ENCODE measurements at places on chromosomes 2 and 18. TPM values are rescaled to one million over a fixed set of nuclear protein-coding genes. Genes with fewer than 3 reads are reported as not detected.

DNA sequence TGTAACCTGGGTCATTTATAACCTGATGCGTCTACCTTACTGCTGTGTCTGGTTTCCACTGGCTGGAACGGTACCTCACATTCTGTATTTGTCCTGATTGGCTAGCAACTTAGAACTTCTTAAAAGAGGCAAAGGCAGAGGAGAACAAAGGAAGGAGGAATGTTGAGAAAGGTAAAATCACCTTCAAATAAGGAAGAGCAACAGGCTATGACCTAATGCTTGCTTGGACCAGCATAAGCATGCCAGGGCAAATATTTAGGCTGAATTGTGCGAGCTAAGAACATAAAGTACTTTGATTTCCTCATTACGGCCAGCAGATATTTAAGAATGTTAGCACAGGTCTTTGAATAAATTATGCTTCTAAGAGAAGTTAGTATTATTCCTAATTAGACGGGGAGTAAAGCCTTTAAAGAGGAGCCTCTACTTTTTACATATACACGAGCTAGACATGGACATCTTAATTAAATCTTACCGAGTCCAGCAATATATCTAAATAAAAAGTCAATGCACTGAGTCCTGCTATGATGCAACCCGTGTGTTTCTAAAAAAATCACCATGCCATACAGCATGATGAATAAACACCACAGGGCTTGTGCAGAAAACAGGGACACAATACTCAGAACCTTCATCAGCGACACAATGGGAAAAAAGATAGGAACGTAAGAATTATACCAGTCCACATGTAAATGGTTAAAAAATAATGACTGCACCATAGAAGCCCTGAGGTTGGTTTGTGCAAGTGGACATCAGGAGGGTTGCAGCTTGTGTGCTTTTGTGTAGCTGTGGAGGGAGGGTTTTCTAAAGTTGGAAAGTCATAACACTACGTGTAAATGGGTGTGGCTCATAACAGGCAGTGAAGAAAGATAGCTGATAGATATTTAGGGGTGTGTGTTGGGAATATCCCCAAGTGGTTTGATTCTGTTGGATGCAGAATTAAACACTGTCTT is 14.2 kb downstream of the SEPTIN2 start:
- DNase-seq = no peak

DNA sequence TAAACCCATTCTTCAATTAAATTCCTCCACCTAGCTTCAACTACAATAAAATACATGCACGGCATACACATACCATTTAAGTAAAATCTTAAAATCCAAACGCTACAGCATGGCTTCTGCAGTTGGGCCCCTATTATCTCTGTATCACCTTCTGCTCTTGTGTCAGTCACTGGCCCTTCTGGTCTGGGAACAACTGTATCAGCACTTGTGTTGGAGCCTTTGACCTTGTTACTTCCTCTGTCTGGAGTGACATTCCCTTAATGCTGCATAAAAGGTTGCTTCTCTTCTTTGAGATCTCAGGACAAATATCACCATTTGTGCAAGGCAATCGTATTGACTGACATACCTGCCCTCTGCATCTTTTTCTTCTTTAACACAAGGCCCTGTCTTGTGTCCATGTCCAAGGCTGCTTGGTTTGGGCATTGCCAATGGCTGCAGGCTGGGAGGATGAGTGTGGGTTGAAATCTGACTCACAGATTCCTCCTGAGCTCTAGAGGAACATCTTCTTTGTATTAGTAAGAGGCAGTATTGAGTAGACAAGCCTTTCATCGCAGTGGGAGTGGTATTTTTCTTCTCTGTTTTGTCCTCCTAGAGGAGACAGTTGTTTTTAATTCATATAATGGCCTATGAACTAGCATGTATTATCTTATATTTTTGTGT is 267.8 kb upstream of the TRIB2 start:
- DNase-seq = no peak

- no peak for DNase-seq
Measured at GRCh38 chr2:241592126-241592845, 33.7 kb downstream of the BOK start.

DNA sequence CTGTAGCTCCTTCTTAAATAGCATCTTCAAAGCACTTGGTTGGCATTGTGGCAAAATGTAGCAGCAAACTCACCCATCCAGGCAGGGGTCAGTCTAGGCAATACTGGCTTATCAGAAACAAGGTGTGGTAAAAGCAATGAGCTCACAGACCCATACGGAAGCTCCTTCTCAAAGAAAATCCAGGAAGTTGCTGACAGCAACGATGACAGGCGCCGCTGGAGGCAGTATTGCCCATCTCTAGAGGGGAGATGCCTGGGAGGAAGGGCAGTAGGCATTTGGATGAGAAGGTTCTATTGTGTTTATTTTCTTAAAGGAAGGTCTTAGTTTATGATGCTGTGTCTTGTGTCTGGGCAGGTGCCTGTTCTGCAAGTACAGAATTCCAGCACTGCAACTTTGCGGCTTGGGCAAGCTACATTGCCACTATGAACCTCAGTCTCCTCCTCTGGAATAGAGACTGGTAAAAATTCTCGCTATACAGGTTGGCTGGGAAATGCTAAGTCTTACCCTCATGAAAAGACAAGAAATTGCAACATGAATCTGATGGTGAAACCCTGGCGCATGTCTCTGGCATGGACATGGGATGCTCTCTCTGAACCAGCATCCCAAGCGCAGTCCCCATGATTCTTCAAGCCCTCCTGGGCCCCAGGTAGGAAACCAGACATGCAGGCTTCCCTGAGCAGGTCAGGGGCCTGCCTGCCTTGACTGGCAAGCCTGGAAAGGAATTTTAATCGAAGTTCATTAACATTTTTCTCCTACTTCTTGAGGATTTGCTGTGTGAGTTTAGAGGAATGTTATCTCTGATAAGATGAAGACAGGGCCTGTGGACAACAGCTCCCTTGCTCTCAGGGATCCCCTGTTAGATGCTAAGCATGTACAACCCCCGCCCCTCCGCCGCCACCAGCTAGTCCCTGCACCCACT is 156.0 kb downstream of the TFCP2L1 start:
- DNase-seq = no peak

GRCh38 chr2:127562936-127563335 is 27.5 kb downstream of the MYO7B start:
- no peak for DNase-seq

The CYRIA gene
- 12.5 TPM for total RNA-seq
